Omental fat pad (tissue), 4 donors: ENCODE measurements at places on chromosomes 16 and 17. TPM values are rescaled to one million over a fixed set of nuclear protein-coding genes. Genes with fewer than 3 reads are reported as not detected.

Gene BOLA2
- 6.2 TPM for total RNA-seq

Gene TOX3
- total RNA-seq: 1.0 TPM

Gene TBC1D3I
- not detected for total RNA-seq

DNA sequence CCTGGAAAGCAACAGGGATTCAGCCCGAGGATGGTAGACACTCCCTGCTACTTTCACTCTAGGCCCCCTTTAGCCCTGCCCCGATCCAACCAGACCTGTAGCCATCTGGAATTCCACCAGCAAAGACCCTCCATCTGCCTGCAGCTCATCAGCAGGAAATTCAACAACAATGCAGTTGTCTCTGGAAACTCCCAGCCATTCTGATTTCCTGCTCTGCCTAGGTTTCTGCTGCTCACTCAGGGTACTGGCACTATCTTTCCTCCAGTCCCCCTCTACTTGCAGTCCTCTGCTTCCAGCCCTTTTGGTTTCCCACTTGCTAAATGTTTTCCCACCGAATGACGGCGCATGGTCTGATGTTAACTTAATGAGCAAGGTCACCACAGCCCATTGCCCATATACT is 2.7 kb upstream of the SP6 start:
- DNase-seq: no peak

DNA sequence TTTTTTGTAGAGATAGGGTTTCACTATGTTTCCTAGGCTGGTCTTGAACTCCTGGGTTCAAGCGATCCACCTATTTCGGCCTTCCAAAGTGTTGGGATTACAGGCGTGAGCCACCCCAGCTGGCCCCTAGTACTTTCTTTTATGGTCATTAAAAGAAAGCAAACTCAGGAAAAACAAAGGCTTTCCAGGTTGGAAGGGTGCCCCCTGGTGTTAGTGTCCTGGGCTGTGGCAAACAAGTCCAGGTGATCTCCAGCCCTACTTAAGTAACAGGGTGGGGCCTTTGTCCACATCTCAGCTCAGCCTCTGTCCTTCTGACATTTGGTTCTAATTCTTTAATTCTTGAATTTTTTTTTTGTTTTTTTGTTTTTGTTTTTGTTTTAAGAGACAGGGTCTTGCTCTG is 6.9 kb downstream of the IGFBP4 start:
- DNase-seq: no peak

DNA sequence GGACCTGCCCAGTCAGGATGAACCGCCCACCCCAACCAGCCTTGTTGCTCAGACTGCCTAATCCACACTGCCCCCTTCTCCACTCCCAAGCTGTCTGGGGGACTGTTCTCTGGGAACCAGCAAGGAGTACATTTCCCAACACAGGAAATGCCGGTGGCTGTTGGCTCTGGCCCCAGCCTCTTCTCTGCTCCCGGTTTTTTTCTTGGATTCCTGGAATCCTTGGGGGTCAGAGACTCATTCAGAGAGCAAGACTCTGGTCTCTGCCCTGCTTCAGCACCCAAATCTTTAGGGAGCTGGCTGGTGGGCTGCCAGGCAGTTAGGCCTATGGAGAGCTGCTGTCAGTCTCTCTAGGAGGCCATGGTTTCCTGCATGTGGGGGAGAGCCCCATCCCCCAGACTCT is 10.8 kb upstream of the MTMR4 start:
- DNase-seq: no peak

DNA sequence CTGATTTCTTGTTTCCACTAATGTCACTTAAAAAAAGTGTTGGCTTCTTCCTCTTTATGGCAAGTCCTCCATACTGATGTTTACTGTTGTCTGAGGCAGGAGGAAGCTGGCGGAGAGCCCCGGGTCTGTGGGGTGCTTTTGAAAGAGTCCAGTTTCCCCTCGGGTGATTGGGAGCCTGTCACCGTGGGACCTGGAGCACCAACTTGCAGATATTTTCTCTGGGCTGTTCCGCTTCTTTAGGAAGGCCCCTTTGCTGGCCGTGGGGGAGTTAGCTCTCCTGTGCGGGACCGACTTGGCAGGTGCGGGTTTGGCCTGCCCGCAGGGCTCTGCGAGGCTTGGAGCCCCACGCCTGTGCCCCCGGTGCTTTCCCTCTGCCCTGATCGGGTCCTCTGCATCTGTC is 3.1 kb downstream of the BANP start:
- DNase-seq: no peak

Gene NOG
- 0.82 TPM for total RNA-seq

DNA sequence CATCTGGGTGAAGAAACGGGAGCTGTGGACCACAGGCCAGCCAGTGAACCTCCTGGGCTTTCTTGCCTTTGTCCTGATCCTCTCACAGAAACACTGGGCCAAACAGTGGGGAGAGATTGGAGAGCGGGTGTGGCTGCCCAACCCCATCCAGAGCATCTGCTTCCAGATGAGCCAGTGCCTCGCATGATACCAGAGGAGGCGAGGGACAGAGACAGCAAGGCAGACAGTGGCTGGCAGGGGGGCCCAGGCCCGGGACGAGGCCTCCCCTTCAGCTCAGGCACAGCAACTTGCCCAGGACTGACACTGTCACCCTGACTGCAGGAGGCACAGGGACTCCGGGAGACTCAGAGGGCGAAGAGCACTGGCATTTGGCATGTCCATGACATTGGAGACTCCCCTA is 12.0 kb downstream of the ARHGEF15 start:
- no peak for DNase-seq

GRCh38 chr17:45052052-45052772 is 780 bp upstream of the DCAKD start:
- no peak for DNase-seq

Gene FTO
- 86.9 TPM for total RNA-seq

Gene KCTD19
- 0.93 TPM for total RNA-seq

DNA sequence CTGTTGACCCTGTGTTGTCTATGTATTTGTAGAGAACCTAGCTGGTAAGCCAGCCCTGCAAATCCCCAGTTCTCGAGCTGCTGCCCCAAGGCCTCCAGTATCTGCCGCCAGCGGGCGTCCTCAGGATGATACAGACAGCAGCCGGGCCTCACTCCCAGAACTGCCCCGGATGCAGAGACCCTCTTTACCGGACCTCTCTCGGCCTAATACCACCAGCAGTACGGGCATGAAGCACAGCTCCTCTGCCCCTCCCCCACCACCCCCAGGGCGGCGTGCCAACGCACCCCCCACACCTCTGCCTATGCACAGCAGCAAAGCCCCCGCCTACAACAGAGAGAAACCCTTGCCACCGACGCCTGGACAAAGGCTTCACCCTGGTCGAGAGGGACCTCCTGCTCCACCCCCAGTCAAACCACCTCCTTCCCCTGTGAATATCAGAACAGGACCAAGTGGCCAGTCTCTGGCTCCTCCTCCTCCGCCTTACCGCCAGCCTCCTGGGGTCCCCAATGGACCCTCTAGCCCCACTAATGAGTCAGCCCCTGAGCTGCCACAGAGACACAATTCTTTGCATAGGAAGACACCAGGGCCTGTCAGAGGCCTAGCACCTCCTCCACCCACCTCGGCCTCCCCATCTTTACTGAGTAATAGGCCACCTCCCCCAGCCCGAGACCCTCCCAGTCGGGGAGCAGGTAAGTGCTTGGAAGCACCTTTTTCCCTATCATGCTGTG is 23.1 kb upstream of the CDC6 start:
- DNase-seq: no peak

Gene NXPH3
- 6.5 TPM for total RNA-seq

DNA sequence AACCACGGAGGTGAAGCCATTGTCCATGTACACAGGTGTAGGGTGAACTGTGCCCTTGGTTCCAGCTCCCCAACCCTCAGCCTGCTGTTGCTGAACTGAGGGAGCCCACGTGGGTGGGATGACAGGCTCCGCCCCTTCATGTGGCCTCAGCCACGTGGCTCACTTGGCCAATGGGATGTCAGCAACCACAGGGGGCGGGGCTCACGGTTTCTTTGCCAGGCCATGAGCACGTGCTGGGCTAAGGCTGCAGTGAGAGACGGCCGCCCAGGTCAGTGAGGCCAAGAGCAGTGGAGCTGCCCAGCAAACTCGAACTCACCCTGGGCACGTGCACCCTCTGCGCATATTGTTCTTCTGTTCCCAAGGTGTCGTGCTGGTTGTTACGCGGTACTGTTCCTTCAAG is 282.6 kb downstream of the IRF8 start:
- DNase-seq: no peak

- no peak for DNase-seq
Observed at GRCh38 chr16:81614171-81614570, 164.9 kb upstream of the PLCG2 start.

DNA sequence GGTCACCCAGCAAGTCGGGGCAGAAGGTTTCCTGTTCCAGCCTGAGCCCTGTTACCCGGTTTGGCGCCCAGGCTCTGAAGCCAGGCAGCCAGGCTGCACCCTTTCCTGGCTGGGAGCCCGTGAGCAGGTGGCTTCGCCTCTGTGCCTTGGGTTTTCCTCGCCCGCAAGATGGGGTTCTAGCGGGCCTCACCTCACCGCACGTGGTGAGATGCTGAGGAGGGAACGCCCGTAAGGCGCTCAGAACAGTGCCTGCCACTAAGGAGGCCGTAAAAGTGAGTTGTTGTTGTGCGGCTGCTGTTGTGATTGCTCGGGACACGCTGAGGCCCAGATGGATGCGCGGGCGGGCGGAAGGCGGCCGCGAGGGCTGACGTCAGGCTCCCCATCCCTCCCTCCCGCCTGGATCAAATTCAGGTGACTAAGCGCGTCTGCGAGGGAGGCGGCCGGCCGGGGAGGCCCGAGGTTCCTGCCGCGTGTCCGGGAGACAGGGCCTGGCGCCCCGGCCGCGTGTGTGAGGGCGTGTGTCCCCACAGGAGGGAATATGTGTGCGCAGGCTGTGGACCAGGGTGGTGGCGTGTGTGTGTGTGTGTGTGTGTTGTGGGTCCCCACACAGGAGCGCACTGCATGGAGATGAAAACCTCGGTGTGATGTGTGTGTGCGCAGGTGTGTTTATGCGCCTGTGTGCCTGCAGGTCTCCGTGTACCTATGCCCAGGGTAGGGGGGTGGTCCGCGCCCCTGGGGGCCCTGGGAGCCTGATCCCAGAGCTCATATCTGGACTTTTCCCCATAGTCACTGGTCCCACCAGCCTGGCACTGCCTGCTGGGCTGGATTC is 4.3 kb downstream of the CAMKK1 start:
- DNase-seq: peak; percentile 38

- no peak for DNase-seq
Observed at GRCh38 chr17:50219342-50219741, 17.9 kb upstream of the COL1A1 start.

DNA sequence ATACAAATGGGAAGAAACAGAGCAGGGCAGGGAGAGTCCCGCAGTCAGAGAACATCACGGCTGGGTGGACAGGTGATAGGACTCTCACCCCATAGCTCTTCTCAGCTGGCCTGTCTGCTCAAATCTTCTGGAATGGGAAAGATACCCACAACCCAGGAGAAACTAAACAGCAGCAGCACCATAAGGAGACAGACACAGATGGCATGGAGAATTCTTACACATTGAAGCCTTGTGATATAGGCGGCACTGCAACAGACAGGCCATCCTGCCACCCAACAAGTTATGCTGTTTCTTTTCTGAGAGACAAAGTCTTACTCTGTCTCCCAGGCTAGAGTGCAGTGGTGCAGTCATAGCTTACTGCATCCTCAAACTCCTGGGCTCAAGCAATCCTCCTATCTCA is 8.6 kb upstream of the ANKRD40CL start:
- no peak for DNase-seq

Gene EVI2A
- 22.8 TPM for total RNA-seq

GRCh38 chr17:47820033-47820789 is 1.4 kb downstream of the OSBPL7 start:
- DNase-seq: no peak

- no peak for DNase-seq
Observed at GRCh38 chr17:77429369-77429968, 288.7 kb downstream of the SEC14L1 start.

DNA sequence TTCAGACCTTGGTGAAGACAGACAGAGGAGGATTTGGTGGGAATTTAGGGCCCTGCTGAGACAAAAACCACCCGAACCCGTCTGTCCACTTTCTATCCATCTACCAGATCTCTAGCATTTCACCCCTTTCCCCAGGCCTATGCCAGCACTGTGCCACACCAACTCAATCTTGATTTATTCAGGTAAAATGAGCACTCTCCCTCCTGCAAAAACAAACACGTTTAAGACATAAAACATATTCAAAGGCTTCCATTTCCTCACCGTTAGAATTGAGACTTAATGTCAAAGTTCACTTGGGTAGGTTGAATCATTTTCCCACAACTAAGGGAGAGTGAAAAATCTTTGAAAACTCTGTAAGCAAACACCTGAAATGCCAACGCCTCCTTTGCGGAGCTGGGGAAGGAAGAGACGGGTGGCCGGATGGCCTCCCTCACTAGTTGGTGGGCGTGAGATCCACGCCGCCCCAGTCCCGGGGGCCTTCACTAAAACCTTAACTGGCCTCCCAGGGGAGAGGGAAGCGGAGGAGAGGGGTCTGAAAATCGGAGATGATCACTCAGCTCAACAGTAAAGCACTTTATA is 862 bp downstream of the DCAKD start:
- no peak for DNase-seq

DNA sequence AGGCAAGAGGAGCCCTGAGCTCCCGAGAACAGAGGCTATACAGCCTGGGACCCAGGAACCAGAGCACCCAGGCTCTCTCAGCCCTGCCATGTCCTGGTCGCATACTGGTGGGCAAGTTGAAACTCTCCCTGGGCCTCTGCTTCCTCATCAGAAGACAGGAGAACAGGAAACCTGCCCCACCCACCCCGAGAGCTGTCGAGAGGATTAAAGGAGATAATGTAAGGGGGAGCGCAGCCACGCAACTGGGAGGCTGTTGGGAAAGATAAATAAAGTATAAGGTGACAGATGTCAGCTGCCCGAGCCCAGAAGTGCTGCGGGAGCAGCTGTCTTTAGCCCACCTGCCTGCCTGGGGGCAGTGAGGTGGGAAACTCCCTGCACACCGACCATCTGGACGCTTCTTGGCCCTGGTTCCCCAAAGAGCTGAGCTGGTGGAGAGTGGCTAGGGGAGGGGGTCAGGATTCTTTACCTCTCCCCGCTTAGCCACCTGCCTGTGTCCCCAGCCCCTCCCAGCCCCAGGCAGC is 6.8 kb downstream of the KIF19 start:
- DNase-seq: no peak

DNA sequence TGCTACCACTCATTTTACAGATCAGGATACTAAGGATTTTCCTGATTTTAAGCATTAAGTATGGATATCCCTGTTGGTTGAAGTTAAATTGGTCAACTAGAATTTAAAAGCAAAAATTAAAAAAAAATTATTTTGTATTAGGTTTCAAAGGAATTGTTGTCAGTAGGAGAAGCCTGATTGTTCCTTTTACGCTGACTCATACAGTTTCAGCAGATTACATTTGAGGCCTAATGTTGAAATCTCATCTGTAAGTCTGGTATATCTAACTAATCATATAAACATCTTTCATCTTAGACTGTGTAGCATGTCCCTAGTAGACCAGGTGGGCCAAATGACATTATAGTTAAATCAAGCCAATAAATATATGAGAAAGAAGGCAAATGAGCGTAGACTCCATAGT is 83.5 kb downstream of the FTO start:
- DNase-seq: no peak

- no peak for DNase-seq
Observed at GRCh38 chr17:21233581-21234347, 19.4 kb downstream of the NATD1 start.
